NCI-H146 (cell line): ENCODE measurements at places on chromosomes 16 and 17.

- DNase-seq, result no peak
These were observed 18.4 kb upstream of the USP36 start for GRCh38 chr17:78859051-78859450.

- DNase-seq, result no peak
These were observed 123.8 kb downstream of the SMG6 start for GRCh38 chr17:2179615-2180295.

GRCh38 chr17:75893305-75894048 lies 3.3 kb downstream of the TRIM65 start:
- no peak for DNase-seq

DNA sequence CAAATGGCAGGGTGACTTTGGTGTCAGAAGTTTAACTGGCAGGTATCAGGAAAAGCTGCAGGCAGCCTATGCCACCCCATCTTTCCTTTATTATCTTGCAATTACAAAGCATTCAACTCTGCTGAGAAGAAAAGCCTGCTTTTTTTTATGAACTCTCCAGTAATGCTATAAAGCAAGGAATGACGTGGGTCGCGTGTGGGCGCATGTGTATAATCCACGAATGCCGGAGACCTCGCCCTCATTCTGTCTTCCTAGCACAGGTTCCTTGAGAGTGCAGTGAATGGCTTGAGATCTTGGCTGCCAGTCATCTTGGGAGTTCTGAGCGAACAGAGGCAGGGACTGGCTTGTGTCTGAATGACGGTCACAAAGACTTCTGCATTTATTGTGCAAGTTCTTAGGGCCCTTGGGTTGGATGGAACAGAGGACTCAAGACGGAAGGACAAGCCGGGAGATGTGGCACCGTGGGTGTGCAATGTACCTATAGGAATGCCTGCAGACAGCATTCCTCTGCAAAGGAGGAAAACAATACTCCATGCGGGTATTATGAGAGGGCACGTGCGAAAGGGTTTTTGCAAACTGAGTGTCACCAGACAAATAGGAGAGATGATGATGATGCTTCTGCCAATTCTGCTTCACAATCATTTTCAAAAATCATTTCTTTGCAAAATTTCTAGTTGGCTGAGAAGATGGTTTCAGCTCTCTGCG lies 96.1 kb upstream of the ELAC2 start:
- no peak for DNase-seq

- no peak for DNase-seq
These were observed 25.0 kb downstream of the USP10 start for GRCh38 chr16:84724606-84725309.

- DNase-seq, result peak; percentile 29
These were observed 32.8 kb upstream of the RASD1 start for GRCh38 chr17:17528696-17529652.

- no peak for DNase-seq
These were observed 320.5 kb downstream of the UTP18 start for GRCh38 chr17:51580869-51581268.

GRCh38 chr17:48804936-48805411 lies 12.1 kb downstream of the TTLL6 start:
- peak; percentile 14 for DNase-seq

DNA sequence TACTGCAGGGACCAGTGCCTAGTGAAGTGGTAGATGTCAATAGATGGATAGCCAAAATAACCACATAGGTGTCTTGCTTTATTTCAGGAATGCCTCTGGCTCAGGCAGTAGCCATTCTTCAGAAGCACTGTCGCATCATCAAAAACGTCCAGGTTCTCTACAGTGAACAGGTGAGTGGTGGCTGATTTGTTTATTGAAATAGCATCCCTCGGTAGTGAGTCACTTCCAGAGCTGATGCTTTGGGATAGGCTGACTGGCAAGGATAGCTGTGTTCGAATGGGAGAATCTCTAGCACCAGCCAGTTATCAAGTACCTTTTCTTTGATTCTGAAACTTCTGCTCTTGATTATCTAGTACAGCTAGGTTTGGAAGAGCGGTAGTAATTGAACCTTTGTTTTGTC lies 10.3 kb downstream of the PHAF1 start:
- no peak for DNase-seq

- no peak for DNase-seq
These were observed 230.7 kb downstream of the IRX3 start for GRCh38 chr16:54055864-54056263.

DNA sequence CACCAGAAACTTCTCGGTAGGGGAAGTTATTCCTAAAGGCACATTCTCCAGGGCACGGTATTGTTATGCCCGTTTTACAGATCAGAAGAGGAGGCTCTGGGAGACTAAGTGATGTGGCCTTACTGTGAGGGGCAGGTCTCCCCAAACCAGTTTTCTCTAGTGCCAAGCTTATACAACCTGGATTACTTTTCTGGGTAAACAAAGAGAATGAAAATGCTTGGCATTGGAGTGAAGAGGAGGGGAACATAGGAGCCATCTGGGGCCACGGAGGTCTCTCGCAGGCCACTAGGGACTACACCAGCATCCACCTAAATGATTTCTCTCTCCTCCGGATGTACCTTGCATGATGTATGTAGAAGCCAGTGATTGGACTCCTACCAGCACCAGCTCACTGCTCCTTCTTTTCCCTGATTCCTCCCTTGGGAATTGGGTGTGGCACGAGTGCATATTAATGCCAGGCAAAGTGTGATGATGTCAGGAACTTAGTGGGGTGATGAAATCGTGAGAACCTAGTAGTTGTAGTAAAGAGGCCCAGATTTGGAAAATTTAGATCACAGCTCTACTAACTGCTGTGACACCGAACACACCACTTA lies 674 bp downstream of the TOM1L1 start:
- peak; percentile 11 for DNase-seq

- no peak for DNase-seq
These were observed 36.0 kb upstream of the SLC47A1 start for GRCh38 chr17:19497624-19498023.

DNA sequence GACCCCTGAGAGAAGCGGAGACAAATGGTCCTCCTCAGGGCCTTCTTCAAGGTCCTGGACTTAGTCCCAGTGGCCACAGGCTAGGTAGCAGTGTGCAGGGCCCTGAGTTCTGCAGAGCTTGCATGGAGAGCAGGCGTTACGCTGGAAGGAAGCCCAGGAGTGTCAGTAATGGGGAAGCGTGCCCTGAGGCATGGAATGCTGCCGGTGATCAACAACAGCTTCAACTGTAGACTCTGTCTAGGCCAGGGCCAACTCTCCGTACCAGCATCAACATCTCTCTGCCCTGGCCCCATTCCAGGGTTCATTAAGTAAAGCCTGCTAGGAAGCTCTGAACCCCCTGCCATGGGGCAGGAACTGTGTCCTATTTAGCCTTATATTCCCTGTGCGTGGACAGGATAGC lies 568 bp upstream of the TNK1 start:
- peak; percentile 57 for DNase-seq

DNA sequence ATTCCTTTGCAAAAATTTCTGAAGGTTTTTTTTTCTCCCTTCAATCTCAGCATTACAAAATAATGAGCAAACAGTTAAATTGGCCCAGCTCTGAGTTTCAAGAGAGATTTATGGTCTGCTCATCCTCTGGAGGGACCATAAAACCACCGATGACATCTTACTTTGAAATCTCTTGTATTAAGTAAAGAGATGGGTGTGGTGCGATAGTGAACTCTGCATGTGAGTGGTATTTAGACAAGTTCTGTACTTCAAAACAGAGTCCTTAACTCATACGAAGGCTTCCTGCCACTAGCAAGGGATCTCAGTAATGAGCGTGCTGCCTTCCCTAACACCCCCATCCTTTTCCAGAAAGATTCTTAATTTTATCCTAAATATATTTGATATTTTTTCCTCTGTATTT lies 2.1 kb downstream of the FAM20A start:
- DNase-seq, result no peak

DNA sequence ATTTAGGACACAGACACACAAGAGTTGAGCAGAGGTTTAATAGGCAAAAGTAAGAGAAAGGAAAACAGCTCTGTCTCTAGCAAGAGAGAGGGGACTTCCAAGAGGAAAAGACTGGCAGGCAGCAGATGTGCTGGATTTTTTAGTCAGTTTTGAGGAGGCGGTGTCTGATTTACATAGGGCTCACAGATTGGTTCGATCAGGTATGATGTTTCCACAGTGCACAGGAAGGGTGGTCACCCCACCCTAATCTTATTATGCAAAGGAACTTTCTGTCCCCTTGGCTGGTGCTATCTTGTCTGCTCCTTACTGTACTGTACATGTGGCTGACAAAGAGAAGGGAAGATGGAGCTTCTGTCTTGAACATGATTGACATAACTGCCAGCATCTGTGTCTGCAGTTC lies 25.3 kb downstream of the BFAR start:
- no peak for DNase-seq

DNA sequence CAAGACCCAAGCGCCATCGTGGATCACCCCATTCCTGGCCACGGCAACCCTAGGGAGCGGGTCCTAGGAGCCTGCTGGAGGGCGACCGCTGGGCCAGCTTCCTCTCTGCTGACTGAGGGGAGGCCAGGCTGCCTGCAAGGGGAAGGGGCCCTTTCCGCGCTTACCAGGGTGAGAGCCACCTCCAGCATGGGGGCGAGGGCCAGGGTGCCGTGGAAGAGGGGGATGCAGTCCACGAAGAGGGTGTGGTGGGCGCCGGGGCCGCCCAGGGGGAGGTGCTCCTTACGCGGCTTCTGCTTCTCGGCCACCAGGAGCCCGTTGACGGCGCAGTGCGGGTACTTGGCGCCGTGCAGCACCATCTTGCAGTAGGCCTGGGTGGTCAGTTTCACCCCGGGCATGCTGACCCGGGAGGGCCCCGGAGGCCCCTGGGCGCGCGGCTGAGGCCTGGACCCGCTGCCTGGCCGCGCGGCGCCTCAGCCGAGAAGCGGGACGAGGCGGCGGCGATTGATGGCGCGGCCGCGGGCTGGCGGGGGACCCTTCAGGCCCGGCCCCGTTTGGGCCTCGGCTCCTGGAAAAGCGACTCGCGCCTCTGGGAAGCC lies 345 bp downstream of the EMC8 start:
- DNase-seq, result peak; percentile 16

- no peak for DNase-seq
These were observed 36.6 kb downstream of the BCO1 start for GRCh38 chr16:81275064-81275532.

DNA sequence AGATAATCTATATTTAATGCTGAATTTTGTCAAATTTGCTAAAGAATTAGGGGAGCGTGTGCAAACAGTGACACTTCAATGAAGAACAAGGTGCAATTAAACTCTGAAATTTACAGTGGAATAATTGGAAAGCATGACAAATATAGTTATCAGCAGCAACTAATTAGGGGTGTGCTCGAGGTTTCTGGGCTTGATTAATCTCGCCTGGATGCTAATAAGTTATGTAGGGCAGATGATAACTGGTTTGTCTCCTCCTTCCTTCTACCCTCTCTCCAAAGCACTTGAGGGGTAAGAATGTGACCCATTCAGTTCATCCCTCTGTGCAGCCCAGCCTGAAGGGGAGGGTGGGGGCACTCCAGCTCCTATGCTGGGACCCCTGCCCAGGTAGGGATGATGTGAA lies 21.9 kb downstream of the MRM1 start:
- DNase-seq, result peak; percentile 58

DNA sequence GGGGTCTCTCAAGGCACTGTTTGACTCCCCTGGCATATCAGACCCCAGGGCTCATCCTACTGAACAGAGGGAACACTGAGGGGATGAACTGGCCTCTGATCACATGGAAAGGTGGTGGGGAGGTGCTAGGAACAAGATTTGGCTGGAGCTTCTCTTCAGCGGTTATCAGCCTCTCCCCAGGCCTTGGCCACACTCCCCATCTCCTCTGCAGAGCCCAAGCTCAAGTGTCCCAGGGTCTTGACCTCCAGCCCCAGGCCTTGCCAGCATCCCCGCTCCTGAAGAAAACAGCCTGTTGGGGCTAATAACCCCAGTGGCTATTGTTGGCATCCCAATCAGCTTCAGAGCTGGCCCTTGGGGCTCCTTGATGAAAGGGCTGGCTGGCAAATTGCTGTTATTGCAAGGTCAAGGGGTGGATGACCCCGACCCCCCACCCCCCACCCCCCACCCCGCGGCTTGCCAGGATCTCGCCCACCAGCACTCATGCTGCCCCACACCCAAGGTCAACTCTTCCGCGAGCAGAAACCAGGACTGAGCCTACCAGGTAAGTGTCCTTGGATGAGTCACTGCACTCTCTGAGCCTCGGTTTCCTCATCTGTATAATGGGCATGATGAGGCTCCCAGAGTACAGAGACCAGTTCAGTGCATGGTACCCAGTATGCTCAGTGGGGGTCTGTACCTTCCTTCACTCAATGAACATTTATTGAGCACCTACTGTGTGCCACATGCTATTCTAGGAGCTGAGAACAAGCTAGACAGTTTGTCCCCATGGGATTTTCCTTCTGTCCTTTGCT lies 18.8 kb upstream of the FAM83G start:
- no peak for DNase-seq

- peak; percentile 29 for DNase-seq
These were observed 250.8 kb upstream of the RPL38 start for GRCh38 chr17:73952480-73953205.

DNA sequence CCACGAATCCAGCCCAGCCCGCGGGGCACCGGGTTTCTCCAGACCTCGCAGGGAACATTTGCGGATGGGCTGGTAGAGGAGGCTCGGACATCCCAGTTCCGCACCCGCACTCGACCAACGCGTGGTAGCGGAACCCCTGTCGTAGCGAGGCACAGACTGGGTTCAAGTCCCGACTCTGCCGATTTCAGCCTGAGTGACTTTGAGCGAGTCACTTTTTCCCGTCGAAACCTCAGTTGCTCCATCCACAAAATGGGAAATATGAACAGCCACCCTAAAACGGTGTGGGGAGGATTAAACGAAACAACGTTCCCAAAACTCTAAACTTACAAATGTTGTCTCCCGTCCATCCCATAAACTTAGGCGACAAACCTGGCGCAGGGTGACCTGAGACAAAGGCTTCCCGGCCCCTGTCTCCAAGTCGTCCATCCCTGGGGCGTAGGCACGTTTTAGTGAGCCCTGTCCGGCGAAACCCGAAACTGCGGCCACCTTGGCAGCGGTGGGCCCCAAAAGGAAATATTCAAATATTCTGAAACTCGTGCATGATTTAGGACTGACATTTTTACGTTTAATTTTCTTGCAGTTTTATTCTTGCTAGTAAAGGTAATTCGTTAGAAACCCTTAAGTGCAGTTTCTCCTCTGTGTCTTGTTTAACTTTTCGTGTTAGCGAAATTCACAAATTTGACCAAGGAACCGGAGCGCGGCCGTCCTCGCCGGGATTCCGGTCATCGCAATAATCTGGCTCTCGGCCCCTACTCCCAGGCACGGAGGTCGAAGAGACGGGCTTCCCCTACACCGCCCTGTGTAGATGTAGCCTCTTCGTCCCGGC lies 1.9 kb upstream of the MLLT6 start:
- DNase-seq, result peak; percentile 30

DNA sequence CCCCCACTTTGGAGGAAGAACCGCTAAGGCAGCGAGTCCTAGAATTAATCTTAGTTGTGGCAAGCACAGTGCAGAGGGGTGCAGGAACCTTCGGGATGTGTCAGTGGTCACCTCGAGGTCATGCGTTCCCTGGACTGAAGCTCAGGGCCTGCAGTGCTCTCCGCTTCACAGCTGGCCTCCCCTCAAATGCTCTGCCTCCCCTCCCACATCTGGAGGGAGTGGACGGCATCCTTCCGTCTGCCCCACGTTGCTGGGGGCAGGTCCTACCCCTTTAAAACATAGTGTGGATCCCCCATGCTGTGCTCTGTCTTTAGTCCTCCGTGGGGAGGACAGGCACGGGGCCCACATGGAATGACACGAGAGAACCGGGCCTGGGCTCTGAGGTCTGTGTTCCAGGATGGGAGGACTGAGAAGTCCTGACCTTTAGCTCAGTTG lies 99.5 kb upstream of the CDC42EP4 start:
- no peak for DNase-seq
